ENCODE measurements at places on chromosomes 4 and X.
A peak's percentile ranks its signal among the peaks of the same experiment; 100 is the strongest.

- no peak for DNase-seq
Measured at GRCh38 chr4:147371661-147372060, 109.2 kb upstream of the EDNRA start.

GRCh38 chr4:1723131-1723801 is 1.9 kb downstream of the TACC3 start:
- no peak for DNase-seq

- DNase-seq = peak; percentile 52
Measured at GRCh38 chrX:276581-277201, 4.5 kb upstream of the PLCXD1 start.

- no peak for DNase-seq
Measured at GRCh38 chr4:183185559-183185958, 86.5 kb downstream of the WWC2 start.

DNA sequence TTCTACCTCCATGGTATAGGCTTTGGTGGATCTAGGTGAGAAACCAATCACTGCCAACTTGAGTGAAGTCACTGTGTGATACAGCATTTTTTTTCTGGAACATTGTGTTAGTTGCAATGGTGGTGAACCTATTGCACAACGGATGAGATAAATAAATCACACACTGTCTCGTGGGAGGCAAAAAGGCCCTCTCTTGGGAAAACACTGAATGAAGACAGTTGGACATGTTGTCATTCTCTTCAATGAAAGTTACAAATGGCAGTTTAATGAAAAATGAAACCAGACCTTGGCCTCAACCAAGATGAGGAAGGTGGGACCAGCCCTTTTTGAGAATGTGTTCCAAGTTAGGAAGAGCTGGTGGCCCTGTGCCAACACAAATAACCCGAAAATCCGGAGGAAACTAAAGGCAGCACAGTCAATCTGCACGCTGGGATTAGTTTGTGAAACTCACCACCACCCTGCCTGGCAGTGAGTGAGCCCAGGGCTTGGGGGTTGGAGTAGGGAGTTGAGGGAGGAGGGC is 5.4 kb upstream of the ADGRG2 start:
- DNase-seq = peak; percentile 18

- no peak for DNase-seq
Measured at GRCh38 chr4:124647599-124647998, 64.9 kb downstream of the ANKRD50 start.

DNA sequence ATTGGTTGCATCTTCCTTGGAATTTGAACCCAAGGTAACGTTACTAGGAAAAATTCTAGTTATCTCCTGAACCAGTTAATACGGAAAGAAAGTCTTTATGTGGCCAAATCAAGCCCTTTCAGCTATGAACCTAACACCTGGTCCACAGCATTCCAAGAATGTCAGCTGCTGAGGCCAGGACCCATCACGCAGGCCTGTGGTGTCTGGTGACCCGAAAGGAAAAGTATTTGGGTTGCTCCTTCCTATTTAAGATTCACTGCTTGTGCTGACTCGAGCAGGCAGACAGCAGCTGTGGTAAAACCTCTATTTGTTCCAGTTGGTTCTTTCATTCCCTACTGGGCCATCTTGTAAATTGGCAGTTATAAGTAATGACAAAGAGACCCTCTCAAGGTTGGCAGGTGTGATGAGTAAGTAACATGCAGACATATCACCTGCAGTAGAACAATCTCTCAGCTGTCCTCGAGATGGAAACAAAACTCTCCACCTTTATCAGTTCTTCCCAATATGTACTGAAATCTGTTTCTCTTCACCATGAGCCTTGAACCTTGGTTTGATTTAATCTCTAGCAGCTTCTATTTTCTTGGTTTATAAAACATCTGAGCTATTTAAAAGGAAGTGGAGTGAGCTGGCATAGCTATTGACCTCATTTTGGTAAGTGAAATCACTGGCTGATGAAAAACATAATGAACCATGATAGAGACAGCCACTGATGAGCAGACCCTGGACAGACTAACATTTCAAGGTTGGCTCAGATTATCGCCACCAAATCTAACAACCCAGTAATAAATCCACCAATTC is 182.1 kb upstream of the SMIM31 start:
- DNase-seq = no peak

DNA sequence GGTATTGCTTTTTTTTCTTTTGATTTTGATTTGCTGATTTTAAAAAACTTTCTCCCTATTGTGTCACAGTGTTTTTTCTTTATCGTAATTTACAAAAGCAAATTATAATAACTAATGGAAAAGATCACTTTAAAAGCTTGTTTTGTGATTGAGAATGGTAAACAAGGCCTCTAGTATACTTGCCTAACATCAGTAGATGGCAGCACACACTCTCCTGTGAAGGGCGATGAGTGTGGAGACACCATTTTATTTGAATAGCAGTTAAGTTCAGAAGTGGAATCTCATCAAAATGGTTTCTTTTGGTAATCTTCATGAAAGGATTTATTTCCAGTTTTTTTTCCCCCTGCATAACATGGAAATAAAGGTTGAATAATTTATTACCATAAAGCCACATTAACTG is 72.3 kb downstream of the PAK3 start:
- DNase-seq = no peak

- no peak for DNase-seq
Measured at GRCh38 chr4:179586460-179586859, 2144.2 kb upstream of the AGA start.

DNA sequence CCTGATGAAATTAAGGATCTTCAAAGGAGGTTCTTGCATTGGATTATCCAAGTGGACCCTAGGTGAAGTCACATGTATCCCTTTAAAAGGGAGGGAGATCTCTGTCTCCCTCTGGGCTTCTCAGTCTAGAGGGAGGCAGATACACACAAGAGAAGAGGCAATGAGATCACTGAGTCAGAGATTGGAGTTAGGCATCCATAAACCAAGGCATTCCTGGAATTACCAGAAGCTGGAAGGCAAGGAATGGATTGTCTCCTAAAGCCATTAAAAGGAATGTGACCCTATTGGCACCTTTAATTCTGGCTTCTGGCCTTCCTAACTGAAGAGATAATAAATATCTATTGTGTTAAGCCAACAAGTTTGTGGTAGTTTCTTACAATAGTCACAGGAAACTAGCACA is 383.2 kb downstream of the PACRGL start:
- DNase-seq = no peak

DNA sequence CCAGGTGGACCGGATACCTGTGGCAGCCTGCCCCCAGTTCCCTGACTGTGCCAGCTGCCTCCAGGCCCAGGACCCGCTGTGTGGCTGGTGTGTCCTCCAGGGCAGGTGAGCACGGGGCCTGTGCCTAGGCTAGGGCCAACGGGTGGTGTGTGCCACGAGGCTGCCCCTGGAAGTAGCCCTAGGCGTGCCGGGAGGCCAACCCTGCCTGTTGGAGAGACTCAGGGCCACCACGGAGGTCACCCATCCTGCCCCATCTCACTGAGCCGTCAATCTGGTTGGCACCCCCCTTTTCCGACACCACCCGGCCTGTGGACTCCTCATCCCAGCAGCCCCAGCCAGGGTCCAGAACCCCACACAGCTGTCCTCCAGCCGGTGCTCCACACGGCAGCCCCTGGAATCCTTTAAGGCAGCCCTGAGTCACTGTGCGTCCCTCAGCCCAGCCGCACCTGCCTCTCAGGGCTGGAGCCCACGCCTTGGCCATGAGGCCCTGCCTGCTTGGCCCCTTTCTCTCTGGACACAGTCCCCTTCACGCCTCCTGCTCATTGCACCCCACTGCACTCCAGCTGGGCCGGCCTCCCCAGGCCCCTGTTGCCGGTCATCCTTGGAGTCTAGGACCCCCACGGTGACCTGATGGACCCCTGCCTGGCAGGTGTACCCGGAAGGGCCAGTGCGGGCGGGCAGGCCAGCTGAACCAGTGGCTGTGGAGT is 5.3 kb downstream of the PLXNB3 start:
- DNase-seq = peak; percentile 8

DNA sequence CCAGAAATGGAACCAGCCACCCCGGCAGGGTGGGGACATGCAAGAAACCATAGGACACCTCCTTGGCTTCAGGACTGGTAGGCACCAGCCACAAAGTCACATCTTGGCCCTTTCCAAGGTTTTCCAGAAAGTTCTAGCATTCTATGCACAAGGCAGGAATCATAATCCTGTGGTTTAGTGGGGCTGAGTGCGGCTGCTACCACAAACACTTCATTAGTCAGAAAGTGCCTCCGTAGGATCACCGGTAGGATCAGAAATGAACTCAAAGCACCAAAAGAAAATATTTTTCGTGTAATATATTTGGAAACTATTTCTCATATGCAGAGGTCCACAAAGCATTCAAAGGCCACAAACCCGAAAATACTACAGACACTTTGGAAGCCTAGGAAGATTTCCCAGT is 191.7 kb downstream of the PTTG2 start:
- no peak for DNase-seq

- peak; percentile 17 for DNase-seq
Measured at GRCh38 chr4:17336524-17336961, 175.3 kb downstream of the QDPR start.

- no peak for DNase-seq
Measured at GRCh38 chrX:108484251-108484650, 44.6 kb downstream of the COL4A5 start.

- DNase-seq = no peak
Measured at GRCh38 chr4:110586131-110586850, 36.6 kb downstream of the PITX2 start.

GRCh38 chrX:15908603-15909290 is 54.1 kb upstream of the AP1S2 start:
- no peak for DNase-seq

GRCh38 chrX:119477812-119478232 is 9.6 kb downstream of the SLC25A5 start:
- peak; percentile 66 for DNase-seq

DNA sequence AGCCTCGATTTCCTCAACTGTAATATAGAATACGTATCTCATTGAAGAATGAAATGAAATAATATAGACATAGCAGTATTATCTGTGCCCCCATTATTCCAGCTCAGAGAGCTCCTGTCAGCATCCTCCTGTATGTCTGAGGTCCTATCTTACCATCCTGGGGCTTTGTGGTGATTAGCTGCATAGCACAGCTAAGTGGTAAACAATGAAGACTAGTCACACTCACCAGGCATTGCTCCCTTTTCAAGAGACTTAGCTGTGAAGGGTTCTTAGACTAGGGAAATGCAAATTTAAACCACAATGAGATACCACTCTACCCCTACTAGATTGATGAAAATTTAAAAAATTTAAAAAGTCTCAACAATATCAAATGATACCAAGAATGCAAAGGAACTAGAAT is 172.9 kb downstream of the SLC39A8 start:
- no peak for DNase-seq

All from adrenal gland (tissue), 19 donors.